GM13976 (cell line): ENCODE measurements at places on chromosomes 6 and 20.

DNA sequence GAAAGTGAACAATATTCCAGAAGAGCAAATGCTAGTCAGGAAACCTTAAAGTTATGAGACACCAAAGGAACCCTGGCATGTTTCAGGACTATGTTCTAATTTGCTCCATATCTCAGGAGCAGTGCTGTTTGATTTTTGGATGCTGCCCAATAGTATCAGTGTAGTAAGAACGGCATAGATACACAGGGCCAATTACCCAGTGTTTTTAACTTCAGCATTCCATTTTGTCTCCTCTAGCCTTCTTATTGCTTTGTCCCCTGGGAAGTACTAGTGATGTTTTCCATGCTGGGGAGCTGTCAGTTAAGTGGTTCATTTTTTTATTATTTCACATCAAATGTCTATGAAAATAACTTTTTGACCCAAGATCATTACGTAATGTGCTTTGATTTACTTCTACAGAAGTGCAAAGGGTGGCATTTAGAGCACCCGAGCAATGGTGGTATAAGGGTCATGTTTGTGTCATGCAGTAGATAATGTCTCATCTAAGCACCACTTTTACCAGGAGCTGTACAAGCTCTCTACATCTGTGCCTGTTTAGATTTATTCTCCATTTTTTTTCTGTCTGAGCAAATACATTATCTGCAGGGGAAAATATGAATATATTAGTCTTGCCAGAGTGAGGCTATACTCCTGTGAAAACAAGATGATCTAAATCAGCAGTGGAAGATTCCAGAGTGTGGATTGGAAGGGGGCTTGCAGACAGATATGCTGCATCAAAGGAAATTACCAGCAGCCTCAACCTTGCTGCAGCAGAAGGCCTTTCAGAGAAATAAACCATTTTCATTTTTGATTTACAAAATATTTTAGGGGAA, 198.8 kb upstream of the OPRM1 start:
- no peak for DNase-seq

GRCh38 chr6:166460473-166461437, 78.0 kb upstream of the MPC1 start:
- no peak for DNase-seq

- DNase-seq, result no peak
Measured at GRCh38 chr20:63206878-63207277, 9.1 kb downstream of the YTHDF1 start.

GRCh38 chr6:21949211-21949801, 347.5 kb downstream of the PRL start:
- DNase-seq, result no peak
